ENCODE measurements at places on chromosomes 11 and 22. TPM values are rescaled to one million over a fixed set of nuclear protein-coding genes. Genes with fewer than 3 reads are reported as not detected.

GRCh38 chr11:15710580-15711275, 596.0 kb downstream of the INSC start:
- H3K4me3 ChIP-seq: no peak overlapping the region
- H3K27ac ChIP-seq: peak overlapping the region; percentile 21
- H3K27me3 ChIP-seq: no peaks in the 10 kb centered on the region
- no peaks in the 10 kb centered on the region for H3K36me3 ChIP-seq
- DNase-seq: no peak

DNA sequence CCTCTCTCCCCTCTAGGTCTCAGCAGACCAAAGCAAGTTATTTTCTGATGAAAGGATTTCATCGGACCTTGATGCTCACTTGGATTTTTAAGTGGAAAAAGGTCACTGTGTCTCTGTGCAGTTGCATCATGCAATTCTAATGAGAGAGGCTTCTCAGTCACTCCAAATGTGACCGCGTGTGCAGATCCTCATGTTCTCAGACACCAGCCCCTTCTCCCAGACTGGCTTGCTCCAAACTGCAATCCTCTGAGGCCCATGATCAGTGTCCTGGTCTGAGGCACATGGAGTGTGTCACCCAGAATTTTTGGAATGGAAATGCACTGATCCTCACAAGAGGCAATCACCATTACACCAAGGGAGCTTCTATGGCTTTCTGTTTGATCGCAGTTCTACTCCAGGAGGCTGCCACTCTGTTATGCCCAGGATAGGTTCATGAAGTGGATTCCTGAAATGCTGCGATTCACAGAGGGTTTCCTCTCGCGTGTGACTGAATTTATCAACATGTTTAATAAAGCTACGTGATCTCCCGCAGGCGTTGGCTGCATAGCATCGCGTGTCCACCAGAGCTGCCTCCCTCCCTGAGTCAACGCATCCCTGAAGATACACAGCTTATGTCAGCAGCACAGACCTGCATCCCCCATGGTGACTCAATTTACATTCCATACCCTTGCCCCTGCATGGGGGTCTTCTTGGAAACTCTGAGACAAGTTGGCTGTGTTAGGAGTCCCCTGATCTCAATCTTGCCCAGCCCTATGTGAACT, 544.6 kb upstream of the B3GAT1 start:
- no peaks in the 10 kb centered on the region for H3K27me3 ChIP-seq
- no peak for DNase-seq
- H3K36me3 ChIP-seq: no peaks in the 10 kb centered on the region
- H3K4me1 ChIP-seq: no peaks in the 10 kb centered on the region

- H3K4me1 ChIP-seq: no peaks in the 10 kb centered on the region
- H3K4me3 ChIP-seq: no peak overlapping the region
- DNase-seq: no peak
- H3K27ac ChIP-seq: no peak overlapping the region
- H3K36me3 ChIP-seq: no peaks in the 10 kb centered on the region
These were observed 107.7 kb downstream of the CEP164 start for GRCh38 chr11:117435326-117435725.

DNA sequence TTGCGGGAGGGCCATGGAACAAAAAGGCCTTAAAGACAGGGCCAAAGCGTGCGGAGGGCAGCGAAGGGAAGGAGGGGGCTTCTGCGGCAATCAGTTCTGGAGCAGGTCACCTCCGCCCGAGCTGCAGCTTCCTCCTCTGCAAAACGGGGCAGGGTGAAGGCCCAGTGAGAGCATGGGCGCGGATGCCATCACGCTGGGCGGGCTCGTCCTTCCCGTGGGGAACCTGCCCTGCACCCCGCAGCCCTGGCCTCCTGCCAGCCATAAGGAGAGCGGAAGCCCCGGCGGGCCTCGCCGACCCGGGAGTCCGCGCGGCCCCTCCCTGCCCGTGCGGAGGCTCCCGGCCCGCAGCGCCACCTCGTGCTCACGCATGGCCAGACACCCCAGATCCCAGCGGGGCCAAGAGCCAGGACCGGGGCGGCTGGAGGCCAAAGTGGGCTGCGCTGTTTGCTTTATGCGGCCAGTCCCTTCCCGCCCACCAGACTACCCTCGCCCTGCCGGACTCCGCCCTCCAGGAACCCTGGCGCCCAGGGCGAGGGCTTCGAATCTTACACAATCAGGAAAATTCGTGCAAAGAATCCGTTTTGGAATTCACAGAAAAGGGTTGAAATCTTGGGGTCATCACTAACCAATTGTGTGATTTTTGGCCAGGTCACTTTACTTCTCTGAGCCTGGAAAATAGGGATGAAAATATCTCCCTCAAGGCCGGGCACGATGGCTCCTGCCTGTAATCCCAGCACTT, 16.1 kb downstream of the TSKU start:
- peak overlapping the region; percentile 36 for H3K27ac ChIP-seq
- no peak for DNase-seq
- peak overlapping the region; percentile 37 for H3K4me3 ChIP-seq
- H3K36me3 ChIP-seq: peaks cover 20% of the 10 kb centered on the region

- H3K27me3 ChIP-seq: no peaks in the 10 kb centered on the region
- no peak for DNase-seq
- H3K4me1 ChIP-seq: no peaks in the 10 kb centered on the region
These were observed 21.8 kb downstream of the SERPING1 start for GRCh38 chr11:57619331-57619730.

DNA sequence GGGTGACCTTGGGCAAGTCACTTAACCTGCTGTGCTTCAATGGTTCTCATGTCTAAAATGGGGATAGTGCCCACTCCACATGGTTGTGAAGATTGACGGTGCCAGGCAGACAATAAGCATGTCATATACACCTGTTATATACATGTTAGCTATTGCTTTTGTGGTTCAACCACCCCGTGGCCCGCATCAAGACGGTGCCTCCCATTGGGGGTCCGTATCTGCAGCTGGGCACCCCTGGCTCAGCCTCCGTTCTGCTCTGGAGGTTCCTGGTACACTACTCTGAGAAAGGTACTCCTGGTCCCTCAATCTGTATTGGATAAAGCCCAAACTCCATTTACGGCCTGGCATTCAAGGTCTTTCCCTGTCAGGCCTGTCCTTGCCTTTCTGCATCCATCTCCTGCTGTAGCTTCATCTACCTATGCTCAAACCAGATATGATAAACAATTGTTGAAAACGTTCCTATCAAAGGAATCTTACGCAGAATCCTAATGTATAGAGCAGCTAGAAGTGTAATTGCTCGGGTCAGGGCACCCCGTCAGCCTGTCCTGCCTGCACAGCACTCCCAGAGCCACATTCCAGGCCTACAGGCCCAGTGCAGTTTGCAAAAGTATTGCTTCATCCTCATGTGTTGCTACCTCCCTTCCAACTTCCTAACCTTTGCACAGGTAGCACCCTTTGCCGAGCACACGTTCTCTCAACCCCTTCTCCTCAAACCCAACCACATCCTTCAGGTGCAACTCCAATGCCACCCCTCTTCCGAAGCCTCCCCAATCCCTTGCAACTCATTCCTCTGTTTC, 194.9 kb downstream of the BCR start:
- no peak overlapping the region for H3K4me3 ChIP-seq
- no peaks in the 10 kb centered on the region for H3K36me3 ChIP-seq
- no peak for DNase-seq
- H3K27ac ChIP-seq: no peak overlapping the region

DNA sequence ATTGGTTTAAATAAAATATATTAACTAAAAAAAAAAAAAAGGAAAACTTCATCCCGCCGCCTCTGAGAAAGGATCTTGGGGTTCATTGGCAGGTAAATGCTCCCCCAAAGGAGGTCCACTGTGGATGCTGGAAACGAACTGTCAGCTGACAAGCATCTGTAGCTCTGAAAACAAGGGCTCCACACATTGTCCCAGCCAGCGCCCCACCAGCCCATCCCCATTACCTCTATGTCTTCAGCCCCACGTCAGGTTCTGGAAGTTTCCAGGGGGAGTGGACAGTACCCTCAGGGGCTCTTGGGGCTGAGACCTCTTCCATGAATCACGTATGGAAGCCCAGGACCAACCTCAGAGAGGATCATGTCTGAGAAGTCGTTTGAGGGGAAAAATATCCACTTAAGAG, 66.4 kb upstream of the WNT7B start:
- H3K4me3 ChIP-seq: peak overlapping the region; percentile 72
- peak; percentile 45 for DNase-seq
- H3K27ac ChIP-seq: peak overlapping the region; percentile 98

DNA sequence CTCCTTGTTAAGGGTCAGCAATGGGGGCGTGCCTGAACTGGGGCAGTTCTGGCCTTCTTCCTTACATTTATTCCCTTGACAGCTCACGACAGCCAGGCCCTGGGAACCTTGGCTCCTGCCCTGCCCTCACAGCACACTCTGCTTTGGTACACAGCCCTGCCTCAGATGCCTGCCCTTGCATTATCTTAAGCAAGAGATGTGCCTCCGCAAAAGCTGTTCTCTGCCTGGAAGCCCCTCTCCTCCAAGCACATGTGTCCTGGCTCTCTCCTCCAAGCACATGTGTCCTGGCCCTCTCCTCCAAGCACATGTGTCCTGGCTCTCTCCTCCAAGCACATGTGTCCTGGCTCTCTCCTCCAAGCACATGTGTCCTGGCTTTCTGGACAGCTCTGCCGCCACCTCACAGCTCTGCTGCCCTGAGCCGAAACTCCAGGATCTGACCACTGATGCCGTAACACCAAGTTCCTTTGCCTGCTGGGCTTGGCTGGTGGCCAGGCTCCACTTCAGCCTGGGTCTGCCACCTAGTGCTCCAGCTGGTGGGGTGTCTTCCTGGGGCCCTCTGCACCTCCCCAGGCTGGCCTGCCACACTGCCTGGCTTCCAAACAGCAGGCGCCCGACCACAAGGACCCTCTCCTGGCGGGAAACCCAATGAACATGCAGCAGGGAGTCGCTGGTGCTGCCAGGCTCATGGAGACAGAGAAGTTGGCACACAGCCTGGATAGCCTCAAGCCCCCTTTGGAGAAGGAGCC, 53.0 kb downstream of the SCUBE1 start:
- H3K27ac ChIP-seq: peak overlapping the region; percentile 36
- peak overlapping the region; percentile 35 for H3K4me3 ChIP-seq
- DNase-seq: peak; percentile 68
- no peaks in the 10 kb centered on the region for H3K36me3 ChIP-seq

DNA sequence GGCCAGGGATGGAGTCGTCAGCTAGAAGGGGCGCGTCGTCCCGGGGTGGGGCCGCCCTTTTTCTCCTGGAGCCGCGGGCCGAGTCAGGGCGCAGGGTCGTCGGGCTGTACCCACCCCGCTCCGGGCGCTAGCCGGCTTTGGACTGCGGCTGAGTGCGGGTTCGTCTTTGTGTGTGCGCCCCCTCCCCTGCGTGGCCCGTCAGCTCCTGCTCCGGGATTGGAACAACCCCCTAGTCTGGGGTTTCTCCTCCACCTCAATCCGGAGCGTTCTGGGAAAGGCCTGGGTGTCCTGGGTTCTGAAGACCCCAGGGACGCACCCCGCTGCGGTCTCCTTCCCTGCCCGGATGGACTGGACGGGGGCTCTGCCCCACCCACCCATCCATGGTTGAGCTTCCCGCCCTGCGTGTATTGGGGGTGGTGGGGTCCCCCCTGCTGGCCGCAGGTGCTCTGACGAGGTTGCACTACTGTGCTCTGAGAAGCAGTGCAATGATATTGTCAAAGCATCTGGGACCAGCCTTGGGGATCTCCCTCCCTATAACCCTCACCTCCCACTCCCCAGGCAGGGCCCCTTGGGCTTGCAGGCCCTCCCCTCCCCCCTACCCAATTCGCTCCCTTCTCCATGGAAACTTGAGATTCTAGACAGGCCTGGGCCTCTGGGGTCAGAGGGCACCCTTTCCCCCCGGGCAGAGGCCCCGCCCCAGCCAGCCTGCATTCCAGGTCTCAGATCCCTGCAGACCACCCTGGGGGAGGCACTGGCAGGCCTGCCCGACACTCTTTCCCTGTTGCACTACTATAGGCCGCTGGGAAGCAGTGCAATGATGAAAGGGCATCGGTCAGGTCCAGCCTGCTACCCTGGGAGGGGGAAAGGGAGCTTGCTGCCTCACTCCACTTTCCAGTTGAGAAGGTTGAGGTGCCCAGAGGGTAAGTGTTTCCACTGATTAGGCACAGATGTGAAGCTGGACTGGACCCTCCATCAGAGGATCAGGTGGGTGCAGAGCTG, 10.7 kb downstream of the SDF2L1 start:
- H3K4me1 ChIP-seq: peaks cover 12% of the 10 kb centered on the region
- no peak for DNase-seq
- H3K4me3 ChIP-seq: peak overlapping the region; percentile 52
- H3K27me3 ChIP-seq: no peaks in the 10 kb centered on the region
- no peaks in the 10 kb centered on the region for H3K36me3 ChIP-seq

- no peaks in the 10 kb centered on the region for H3K4me1 ChIP-seq
- no peaks in the 10 kb centered on the region for H3K36me3 ChIP-seq
- no peak for DNase-seq
- H3K27ac ChIP-seq: no peak overlapping the region
- H3K27me3 ChIP-seq: no peaks in the 10 kb centered on the region
These were observed 112.8 kb downstream of the LARGE1 start for GRCh38 chr22:33807470-33807869.

GRCh38 chr11:75454987-75455386, 22.0 kb upstream of the KLHL35 start:
- H3K36me3 ChIP-seq: no peaks in the 10 kb centered on the region
- H3K27ac ChIP-seq: no peak overlapping the region
- H3K27me3 ChIP-seq: no peaks in the 10 kb centered on the region
- no peak for DNase-seq

GRCh38 chr11:69127081-69127850, 28.5 kb upstream of the SMIM38 start:
- no peak for DNase-seq
- H3K36me3 ChIP-seq: no peaks in the 10 kb centered on the region
- no peaks in the 10 kb centered on the region for H3K27me3 ChIP-seq
- no peak overlapping the region for H3K4me3 ChIP-seq
- H3K27ac ChIP-seq: peak overlapping the region; percentile 67
- H3K4me1 ChIP-seq: peaks cover 47% of the 10 kb centered on the region

DNA sequence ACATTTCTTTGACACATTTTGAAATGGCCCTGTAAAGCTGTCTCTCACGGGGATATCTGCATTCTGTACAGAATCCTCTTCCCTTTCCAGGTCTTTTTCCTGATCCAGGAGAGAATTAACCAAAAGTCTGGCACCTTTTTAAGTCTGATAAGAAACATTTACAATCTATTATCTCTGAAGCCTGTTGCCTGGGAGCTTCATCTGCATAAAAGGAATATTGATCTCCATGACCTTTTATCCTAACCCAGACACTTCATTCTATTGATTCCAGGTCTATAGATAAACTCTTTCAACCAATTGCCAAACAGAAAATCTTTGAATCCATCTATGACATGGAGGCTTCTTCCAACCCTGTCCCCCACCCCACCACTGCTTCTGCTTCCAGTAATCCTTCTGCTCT, 33.7 kb upstream of the EI24 start:
- no peaks in the 10 kb centered on the region for H3K4me1 ChIP-seq
- H3K27ac ChIP-seq: no peak overlapping the region
- H3K36me3 ChIP-seq: no peaks in the 10 kb centered on the region
- DNase-seq: no peak

DNA sequence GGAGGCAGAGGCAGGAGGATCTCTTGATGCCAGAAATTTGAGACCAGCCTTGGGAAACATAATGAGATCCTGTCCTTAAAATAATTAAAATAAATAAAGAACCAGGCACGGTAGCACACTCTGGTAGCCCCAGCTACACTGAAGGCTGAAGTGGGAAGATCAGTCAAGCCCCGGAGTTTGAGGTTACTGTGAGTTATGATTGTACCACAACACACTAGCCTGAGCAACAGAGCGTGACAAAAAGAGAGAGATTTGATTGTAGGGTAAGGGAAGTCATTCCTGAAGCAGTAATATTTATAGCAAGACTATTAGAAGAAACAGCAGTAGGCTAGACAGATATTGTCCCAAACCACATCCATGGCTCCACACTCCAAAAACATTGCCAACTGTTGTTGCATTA, 1408.4 kb upstream of the TENM4 start:
- no peaks in the 10 kb centered on the region for H3K4me1 ChIP-seq
- no peaks in the 10 kb centered on the region for H3K36me3 ChIP-seq
- H3K27ac ChIP-seq: no peak overlapping the region
- no peaks in the 10 kb centered on the region for H3K27me3 ChIP-seq

FGF3 gene
- not detected for total RNA-seq

IGSF9B gene
- 162 TPM for total RNA-seq

TUBA8 gene
- not detected for total RNA-seq

KDELR3 gene
- 11.8 TPM for total RNA-seq
